ENCODE measurements at places on chromosomes 12 and 14.

DNA sequence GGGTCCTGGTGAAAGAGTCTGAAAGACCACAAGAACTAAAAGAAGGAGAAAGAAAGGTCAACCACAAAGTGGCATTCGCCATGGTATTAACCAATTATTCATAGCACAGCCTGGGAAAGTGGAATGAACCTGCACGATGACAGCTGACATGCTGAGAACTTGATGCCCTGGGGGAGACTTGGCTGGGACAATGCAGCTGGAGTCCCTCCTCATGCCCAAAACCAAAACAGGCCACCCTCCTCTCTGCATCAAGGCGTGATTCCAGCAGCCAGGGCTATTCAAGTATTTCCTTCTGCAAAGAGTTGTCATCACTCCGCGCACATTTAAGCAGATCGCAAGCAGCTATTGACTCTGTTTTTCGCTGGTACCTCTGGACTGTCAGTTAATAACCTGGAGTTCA, 167.1 kb upstream of the NOS1 start:
- no peak for DNase-seq

- DNase-seq = no peak
Observed at GRCh38 chr14:44791730-44792129, 170.0 kb downstream of the KLHL28 start.

- DNase-seq = no peak
Observed at GRCh38 chr12:5840944-5841343, 104.1 kb downstream of the ANO2 start.

- DNase-seq = no peak
Observed at GRCh38 chr12:8050600-8051250, 15.4 kb downstream of the C3AR1 start.

GRCh38 chr12:69066492-69067373, 133.8 kb upstream of the CPM start:
- DNase-seq = no peak

- no peak for DNase-seq
Observed at GRCh38 chr12:132259872-132260695, 69.3 kb downstream of the GALNT9 start.

- DNase-seq = no peak
Observed at GRCh38 chr12:115897729-115898128, 379.8 kb downstream of the MED13L start.

- DNase-seq = no peak
Observed at GRCh38 chr14:92964124-92965109, 41.5 kb downstream of the CHGA start.

DNA sequence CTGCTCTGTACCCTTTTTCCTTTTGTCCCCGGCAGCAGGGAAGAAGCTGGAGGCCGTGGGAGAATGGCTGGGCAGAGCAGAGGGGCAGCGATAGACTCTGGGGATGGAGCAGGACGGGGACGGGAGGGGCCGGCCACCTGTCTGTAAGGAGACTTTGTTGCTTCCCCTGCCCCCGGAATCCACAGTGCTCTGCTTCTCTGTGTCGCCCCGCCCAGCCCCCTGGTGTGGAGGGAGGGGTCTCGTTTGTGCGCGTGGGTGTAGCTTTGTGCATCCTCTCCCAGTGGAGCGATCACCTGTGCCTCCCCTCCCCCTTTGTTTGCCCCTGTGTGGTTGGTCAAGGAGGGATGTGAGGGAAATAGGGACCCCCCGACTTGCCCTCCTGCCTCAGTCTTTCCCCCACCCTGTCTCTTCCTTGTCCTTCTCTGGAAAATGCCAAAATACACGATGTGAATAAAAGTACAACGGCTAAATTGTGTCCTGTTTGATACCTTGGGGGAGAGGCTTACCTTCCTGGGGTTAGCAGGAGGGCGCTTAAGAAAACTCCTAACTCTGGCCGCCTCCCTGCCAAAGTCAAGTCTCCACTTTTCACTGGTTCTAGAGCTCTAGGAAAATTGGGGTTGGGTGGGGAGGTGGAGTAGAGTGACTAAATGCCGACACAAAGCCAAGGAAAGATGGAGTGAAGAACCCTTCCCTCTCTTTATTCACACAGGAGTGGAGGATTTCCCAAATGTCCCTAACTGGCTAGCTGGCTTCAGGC, 990 bp upstream of the TPI1 start:
- no peak for DNase-seq

- no peak for DNase-seq
Observed at GRCh38 chr14:95895720-95896119, 19.1 kb downstream of the TUNAR start.

DNA sequence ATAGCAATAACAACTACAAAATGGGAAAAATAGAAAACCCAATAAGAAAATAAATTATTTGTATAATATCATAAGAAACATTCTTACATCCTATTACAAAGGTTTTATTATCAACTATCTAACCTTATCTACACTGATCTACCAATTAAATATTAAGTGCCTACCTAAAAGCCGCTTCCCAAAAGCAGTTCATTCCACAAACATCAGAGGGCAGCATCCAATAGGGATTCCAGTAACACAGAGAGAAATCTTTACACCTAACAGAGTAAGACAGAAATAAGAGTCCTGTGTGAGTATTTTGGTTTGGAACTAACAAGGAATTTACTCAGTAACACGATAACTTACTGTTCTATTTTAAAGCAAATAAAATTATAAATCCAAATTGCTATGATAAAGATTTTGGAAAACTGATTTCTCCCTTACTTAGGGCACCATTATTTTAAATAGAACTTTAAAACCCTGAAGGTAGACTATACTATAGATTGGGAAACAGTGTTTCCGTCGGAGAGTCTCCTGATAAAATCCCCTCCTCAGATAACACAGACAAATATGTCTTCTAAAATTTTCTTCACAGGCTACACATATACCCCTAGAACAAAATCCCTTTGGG, 15.0 kb downstream of the GXYLT1 start:
- DNase-seq = no peak

DNA sequence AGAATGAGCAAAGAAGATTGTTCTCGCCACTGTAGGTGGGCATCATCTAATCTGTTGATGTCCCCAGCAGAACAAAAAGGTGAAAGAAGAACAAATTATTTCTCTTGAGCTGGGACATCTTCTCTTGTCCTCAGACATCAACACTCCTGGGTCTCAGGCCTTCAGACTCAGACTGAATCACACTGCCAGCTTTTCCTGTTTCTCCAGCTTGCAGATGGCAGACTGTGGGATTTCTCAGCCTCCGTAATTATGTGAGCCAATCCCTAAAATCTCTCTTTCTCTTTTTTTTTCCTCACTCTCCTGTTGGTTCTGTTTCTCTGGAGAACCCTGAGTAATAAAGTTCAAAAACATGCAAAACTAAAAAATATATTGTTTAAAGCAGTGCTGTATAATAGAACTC, 3.7 kb upstream of the TMPRSS12 start:
- DNase-seq = no peak

DNA sequence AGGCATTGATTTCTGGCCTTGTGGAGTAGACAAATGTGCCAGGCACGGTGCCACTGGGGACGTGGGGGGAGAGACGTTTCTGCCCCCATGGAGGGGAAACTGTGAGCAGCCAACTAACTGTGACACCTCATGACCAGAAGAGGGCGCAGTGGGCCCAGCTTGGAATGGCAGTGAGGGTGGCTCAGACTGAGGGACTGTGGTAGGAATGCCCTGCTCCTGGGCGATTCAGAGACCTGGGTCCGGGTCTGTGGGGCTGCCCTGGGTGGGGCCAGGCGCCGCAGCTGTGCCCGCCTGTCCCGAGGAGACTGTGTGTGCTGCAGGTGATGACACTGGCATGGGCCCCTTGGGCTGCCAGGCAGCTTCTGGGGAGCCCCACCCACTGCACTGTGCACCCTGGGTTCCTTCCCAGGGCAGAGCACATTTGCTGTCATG, 60.6 kb downstream of the SLC25A47 start:
- no peak for DNase-seq

DNA sequence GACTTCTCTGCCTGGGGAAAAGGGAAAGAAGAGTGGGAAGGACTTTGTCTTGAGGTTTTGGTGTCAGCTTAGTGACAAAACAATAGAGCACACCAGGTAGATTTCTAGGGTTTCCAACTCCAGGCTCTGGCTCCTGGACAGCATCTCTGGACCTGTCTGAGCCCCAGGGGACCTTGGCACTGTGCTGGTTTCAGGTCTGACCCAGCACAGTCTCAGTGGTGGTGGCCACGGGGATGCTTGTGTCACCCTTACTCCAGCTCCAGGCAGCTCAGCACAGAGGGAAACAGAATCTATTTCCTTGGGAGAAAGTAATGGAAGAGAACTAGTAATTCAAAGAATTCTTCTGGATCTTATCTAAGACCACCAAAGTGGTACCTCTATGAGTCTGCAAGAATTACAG, 11.1 kb upstream of the CKAP4 start:
- DNase-seq = no peak

DNA sequence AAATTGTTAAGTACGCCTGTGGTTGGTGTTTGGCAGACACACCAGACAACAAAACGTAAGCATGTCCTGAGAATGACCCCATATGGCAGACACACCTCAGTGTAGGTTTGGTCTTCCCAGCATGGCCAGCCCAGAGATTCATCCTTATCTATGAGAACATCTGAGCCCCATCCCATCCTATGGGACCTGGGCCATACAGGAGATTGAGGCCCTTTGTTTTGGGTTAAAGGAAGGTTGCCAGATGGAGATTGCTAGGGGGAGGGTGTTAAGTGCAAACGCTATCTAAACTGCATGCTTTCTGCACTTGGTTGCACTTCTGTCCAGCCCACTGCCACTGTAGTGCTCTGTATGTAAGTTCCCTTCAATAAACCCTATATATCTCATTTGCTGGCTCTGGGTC, 4.1 kb upstream of the PCNX4 start:
- no peak for DNase-seq

DNA sequence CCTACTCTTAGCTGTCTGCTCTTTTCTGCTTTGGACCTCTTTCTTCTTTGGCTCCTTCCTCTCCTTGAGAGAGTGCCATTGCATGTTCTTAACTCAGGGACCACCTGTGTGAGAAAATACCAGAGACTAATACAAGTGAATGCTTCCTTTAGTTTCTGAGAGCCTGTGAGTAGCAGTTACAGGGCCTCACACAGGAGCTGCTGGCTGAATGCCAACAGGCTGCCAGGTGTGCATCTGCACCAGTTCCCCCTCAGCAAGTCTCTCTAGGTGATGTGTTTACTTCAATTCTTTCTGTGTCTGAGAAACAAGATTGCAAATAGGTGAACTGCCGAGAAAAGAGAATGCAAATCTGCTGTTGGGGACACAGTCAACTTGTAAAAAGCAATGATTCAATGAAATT, 108.2 kb downstream of the STXBP6 start:
- DNase-seq = no peak

DNA sequence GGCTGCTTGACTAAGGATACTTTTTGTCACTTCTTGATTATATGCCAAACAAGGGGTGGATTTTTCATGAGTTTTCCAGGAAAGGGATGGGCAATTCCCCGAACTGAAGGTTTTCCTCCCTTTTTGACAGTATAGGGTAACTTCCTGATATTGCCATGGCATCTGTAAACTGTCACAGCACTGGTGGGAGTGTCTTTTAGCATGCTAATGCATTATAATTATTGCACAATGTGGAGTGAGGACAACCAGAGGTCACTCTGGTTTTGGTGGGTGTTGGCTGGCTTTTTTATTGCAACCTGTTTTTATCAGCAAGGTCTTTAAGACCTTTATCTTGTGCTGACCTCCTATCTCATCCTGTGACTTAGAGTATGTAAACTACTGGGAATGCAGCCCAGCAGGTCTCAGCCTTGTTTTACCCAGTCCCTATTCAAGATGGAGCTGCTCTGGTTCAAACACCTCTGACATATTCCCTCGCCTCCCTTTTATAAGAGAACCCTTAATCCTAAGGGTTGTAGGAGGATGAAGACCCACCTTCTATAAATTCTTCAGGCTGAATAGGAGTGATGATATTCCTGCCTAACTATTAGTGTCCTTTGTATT, 471.2 kb downstream of the ATP23 start:
- no peak for DNase-seq

GRCh38 chr14:95069018-95069417, 88.3 kb downstream of the DICER1 start:
- DNase-seq = no peak

- DNase-seq = no peak
Observed at GRCh38 chr12:70290116-70290515, 46.9 kb downstream of the CNOT2 start.

DNA sequence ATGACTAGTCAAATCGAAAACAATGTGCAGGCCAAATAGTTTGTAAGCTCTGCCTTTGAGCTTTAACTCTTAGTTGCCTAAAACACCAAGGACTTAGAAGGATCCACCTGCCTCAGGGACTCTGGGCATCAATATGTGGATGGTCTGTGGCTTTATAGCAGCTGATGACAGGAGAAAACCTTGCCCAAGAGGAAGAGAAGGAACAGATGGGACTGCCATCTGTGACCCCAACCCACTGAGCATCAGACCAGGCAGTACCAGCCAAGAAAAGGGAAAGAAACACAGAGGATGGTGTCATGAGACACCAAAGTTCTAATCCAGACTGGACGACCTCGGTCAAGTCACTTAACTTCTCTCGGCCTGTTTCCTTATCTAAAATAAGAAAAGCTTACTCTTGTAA, 12.7 kb downstream of the TGFB3 start:
- DNase-seq = no peak

DNA sequence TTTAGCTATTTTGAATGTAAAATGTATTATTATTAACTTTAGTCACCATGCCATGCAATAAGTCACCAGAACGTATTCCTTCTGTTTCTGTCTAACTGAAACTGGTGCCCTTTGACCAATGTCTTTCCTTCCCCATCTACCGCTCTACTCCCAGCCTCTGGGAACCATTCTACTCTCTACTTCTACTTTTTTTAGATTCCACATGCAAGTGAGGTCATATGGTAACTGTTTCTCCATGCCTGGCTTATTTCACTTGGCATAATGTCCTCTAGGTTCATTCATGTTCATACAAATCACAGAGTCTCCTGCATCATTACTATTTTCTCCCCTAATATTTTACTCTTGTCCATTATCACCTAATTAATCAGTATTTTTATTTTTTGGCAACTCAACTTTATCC, 160.1 kb downstream of the TMX1 start:
- DNase-seq = no peak

- no peak for DNase-seq
Observed at GRCh38 chr14:37091651-37092050, 80.8 kb downstream of the SLC25A21 start.

DNA sequence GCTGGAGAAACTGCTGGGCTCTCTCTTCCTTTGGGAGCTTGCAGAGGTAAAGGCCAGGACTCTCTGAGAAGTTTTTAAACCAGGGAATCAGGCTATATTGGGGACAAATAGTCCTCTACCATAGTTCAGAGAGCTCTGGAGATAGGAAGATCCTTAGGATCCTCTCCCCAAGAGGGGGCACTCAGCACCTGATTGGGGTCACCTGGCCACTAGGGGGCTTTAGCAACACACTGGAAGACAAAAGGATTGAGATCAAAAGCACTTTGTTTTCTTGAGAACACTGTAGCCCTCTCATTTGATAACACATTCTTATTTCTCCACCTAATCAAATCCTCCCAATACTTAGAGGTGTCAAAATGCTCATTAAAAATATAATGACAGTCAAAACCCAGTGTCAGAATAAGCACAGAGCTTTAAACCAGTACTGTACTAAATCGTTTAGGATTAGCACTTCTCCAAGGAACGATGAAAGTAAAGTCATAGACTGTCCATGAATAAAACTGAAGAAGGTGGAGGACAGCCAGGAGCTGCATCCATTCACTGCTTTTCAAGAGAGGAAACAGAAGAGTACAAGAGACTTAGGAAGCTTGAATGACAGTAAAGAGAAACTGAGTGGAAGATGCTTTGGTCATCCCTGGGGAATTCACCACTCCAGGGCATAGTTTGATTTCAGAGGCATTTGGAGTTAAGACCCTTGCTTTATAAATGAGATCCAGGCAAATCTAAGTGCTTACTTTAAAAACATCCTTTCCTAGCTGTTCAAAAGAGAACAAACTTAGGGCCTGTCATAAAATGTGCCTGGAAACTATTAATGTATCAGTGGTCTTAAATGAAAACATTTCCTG, 26.5 kb downstream of the BMP4 start:
- DNase-seq = no peak

Measured in stimulated activated CD4-positive, alpha-beta T cell treated with anti-CD3 and anti-CD28 coated beads, TNF-alpha, amount 100 ng/mL, for 1 hour (primary cell).